ENCODE measurements at places on chromosomes 5 and 9. TPM values are rescaled to one million over a fixed set of nuclear protein-coding genes. Genes with fewer than 3 reads are reported as not detected.

The GZMA gene
- total RNA-seq = not detected

The EDIL3 gene
- total RNA-seq = 101 TPM

The ZDHHC11B gene
- total RNA-seq = not detected

The NPR2 gene
- total RNA-seq = 5.2 TPM

The CYLC2 gene
- not detected for total RNA-seq

The NADK2 gene
- total RNA-seq = 21.1 TPM

The OR13F1 gene
- not detected for total RNA-seq

- DNase-seq = no peak
These were observed 13.2 kb upstream of the FBP2 start for GRCh38 chr9:94606646-94607422.

DNA sequence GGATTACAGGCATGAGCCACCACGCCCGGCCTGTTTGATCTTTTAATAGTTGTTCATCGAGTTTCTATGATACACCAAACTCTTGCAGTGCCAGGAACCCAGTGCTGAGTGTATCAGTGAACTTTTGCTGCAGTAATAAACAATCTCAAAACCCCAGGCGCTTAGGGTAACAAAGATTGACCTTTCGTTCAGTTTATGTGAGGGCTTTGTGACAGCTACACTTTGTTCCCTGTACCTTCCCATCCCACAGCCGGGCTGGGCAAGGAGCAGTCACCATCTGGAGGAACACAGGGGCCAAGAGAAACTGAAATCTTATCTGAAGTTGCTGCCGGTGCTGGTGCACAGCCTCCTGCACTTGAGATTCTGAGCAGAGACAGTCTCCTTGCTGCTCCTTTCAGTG, 17.2 kb upstream of the WNK2 start:
- no peak for DNase-seq

- no peak for DNase-seq
These were observed 9.6 kb upstream of the VLDLR start for GRCh38 chr9:2611961-2612360.

DNA sequence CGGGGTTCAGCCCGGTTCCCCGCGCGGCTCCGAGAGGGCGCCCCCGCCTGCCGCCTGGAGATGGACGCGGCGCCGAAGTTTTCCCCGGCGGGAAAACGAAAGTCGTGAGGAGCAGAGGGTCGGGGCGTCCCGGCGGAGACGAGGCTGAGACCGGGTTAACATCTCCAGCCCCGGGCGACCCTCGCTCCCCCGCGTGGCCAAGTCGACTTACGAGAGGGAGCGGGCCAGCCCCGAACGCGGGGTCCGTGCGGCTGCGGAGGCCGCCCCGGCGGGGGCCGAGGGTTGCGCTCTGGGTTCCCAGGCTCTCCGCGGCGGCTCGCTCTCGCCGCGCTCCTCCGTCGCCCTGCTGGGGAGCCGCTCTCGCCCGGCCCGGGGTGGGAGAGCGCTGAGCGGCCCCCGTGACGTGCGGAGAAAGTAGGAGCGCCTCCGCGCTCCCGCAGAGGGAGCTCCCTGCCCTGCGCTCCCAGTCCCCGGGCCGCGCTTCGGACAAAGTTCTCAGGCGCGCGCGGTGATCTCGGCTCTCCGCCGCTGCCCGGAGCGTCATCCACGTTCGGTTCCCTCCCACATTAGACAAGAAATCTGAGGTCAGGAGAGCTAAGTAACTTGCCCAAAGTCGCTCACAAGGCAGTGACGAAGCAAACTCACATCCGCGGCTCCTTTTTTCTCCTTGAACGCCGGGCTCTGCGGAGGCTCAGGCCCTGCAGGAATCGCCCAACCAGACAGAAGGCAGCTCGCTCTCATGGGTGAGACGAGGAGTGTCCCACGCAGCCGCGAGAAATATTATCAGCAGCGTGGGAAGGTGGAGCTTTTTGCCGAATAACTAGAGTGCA, 1.2 kb upstream of the GCNT4 start:
- DNase-seq = peak; percentile 73

- no peak for DNase-seq
These were observed 237.1 kb downstream of the RFX3 start for GRCh38 chr9:3288686-3289085.

DNA sequence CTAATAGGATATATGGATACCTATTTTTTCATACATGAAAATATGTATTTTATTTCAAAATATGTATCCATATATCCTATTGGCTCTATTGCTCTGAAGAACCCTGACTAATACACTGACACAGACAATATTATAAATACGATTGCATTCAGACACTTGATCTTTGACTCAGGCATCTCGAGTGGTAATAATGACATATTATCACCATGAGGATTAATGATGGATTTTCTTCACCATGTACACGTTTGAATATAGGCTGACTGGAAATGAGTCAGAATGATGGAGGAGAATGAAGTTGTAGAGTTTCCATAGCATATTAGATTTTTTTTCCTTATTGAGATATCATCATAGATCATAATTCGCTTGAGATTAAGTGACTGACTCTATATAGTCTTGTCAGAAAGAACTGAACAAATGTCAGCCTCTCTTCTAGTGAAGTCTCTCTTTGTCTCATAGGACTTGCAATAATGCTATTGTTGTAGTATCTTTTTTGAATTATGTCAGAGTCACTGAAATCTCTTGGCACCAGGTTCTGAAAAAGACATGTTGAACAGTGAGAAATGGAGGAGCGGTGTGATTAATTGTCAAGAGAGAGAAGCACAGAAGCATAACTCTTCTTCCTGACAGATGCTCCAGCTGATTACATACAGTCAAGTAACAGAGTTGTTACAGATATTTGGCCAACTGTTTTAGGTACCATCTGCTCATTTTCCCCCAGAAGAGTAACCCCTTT, 41.4 kb upstream of the SLCO6A1 start:
- DNase-seq = no peak

GRCh38 chr9:13432904-13433303, 153.4 kb upstream of the MPDZ start:
- no peak for DNase-seq
